ENCODE measurements at places on chromosomes 3 and 15.

GRCh38 chr3:36678216-36679013, 85.9 kb downstream of the DCLK3 start:
- no peak for DNase-seq

GRCh38 chr3:155960060-155960459, 89.6 kb downstream of the GMPS start:
- no peak for DNase-seq

- DNase-seq = no peak
Measured at GRCh38 chr3:58952128-58952917, 97.5 kb downstream of the CFAP20DC start.

GRCh38 chr3:153356908-153357307, 194.9 kb downstream of the RAP2B start:
- DNase-seq = no peak

DNA sequence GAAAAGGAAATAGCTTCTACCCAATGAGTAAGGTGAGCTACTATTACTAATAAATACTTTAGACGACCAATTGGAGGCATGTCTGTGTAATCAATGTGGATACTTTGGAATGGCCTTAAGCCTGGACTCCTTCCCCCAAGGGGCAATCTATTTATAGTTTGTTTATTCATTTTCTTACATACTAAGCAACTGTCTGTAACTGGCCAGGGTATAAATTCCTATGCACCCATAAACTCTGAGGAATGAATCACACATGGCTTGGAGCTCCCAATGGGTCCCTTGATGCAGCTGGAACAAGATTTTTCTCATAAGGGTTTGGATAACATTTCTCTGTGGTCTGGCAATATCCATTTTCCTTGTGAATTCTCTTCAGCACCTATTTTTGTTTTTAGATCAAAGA, 506.8 kb downstream of the EDEM1 start:
- no peak for DNase-seq

DNA sequence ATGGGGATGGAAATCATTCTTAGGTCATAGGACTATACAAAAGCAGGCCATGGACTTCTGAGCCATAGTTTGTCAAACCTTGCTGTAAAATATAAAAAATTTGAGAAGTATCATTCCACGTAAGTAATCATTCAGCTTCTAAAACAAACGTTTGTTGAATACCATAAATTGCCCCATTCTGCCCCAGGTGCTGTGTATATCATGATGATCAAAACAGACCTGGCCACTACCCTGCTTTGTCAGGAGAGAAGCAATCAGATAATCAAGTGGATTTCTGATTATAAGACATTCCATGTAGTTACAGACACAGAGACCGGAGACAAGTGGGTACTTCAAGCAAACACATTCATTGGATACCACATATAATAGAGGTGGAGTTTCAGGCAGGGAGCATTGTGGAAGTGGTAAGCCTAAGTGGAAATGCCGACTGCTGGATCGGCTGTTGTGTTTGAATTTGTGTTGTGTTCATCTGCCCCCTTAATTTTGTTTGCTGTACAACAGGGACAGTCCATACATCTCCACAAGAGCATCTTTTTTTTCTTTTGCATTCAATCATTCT, 61.7 kb downstream of the TGFBR2 start:
- no peak for DNase-seq

GRCh38 chr3:138219255-138219654, 32.2 kb downstream of the ARMC8 start:
- peak; percentile 31 for DNase-seq

- DNase-seq = peak; percentile 32
Measured at GRCh38 chr15:52567871-52568600, 794 bp downstream of the ARPP19 start.

- no peak for DNase-seq
Measured at GRCh38 chr15:65743637-65744252, 48.3 kb downstream of the DENND4A start.

DNA sequence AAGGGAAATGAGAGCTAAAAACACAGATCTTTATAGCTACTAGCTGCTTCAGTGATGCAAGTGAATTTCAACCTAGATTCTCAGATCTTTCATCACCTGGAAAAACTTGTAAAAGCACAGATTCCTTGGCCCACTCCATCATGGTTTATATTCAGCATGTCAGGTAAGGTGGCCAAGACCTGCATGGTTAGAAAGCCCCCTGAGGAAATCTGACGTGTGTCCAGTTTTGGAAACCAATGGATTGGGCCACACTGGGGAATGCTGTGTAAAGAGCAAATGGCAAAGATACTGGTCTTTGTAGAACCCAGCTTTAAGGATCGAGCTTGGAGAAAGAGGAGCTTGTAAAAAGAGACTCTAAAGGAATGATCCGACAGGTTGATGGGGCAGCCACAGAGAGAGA, 397.0 kb upstream of the ARRDC4 start:
- DNase-seq = no peak

- no peak for DNase-seq
Measured at GRCh38 chr3:65483011-65483410, 555.7 kb downstream of the MAGI1 start.

DNA sequence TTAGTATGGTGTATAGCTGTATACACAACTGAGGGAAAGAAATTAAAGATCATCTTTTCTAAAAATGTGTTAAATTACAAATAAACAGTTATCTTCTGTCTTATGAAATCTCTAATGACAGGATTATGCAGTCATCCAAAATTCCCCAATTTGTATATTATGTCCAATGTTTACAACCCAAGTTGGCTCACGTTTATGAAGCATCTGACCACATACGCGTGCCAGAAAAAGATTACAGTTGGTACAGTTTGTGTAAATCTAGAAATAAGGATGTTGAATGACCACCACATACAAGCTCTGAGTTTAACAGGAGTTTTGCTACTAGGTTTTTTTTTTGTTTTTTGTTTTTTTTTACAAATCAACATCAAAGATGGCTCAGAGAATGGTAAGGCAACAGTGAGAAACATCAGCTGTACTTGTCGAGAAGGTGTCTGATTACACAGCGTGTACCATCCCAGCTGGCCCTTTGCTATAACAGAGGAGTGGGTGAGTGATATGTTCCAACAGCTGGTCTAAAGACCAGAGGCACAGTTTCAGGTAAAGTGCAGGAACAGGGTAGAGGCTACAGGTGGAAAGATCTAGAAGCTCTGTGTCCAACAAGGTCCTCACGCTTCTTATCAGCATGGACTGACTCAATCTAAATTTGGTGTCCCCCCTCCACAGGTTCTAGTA, 47.1 kb downstream of the USF3 start:
- no peak for DNase-seq

GRCh38 chr3:87073496-87074145, 82.7 kb upstream of the VGLL3 start:
- no peak for DNase-seq

DNA sequence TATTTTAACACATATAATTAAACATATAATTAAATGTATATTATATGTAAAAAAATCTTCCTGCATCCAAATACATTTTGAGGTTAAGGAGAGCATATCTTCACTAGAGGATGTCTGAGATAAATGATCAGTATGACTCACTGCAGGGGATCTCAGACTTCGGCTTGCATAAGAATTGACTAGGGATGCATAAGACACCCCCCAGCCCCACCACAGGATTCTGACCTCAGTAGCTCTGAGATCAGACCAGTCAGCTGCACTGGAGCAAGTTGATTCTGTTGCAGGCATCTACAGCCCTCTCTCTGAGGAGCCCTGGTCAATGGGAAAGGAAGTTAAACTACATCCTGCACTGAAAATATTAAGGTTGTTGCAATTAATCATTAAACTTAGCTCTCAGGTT, 29.0 kb upstream of the TBC1D21 start:
- DNase-seq = no peak

DNA sequence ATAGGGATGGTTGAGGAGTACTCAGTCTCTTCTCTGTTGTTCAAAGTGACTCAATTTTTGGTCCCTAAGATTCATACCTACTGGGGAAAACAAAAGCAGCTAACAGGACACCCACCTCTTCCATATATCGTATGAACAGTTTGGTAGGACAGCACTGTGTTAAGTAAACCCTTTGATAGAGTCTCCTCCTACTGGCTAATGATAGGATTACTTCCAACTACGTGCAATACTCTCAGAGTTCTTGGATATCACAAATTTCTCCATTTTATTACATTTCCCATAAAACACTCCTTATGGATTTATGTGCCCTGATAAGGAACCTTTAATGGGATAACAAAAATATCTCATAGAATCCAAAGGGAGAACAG, 200.2 kb upstream of the GOLGA6L4 start:
- DNase-seq = no peak

GRCh38 chr3:4062621-4063020, 240.5 kb upstream of the SETMAR start:
- DNase-seq = no peak

GRCh38 chr3:66419036-66419435, 81.8 kb downstream of the LRIG1 start:
- DNase-seq = no peak

GRCh38 chr15:50162969-50163718, 18.9 kb upstream of the SLC27A2 start:
- no peak for DNase-seq

GRCh38 chr15:74172701-74173379, 670 bp upstream of the ISLR start:
- no peak for DNase-seq

- DNase-seq = no peak
Measured at GRCh38 chr3:126028096-126028495, 55.8 kb downstream of the SLC41A3 start.

DNA sequence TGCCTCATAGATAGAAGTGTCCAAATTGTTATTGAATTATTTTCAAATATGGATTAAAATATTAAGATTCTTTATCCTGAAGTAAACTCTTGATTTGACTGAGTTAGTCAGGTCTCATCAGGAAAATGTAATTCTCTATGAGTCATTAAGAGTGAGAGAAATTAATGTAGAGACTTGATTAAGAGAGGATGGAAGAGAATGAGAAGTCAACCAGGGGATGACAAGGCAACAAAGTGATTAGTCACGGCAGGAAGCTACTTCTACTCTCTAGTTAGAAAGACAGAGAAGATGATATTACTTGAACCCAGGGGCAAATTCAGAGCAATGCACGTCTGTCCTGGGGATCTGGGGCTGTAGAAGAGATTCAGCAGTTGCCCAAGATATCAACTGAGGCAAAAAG, 202.5 kb downstream of the LSAMP start:
- no peak for DNase-seq

- DNase-seq = no peak
Measured at GRCh38 chr3:88930611-88931010, 176.8 kb upstream of the EPHA3 start.

DNA sequence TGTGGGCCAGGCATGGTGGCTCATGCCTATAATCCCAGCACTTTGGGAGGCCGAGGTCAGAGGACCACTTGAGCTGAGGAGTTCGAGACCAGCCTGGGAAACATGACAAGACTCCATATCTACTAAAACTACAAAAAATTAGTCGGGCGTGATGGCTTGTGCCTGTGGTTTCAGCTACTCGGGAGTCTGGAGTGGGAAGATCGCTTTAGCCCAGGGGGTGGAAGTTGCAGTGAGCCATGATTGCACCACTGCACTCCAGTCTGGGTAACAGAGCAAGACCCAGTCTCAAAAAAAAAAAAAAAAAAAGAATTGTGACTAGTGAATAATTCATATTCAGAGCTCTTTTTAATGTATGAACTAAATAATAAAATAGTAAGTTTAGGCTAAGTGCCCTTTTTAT, 87.8 kb upstream of the TSEN2 start:
- DNase-seq = no peak

- DNase-seq = no peak
Measured at GRCh38 chr15:29457729-29458128, 188.1 kb upstream of the NSMCE3 start.

- DNase-seq = no peak
Measured at GRCh38 chr15:42146551-42147430, 9.6 kb downstream of the PLA2G4F start.

GRCh38 chr15:47551079-47551478, 166.2 kb upstream of the SEMA6D start:
- DNase-seq = no peak

- DNase-seq = no peak
Measured at GRCh38 chr3:52527732-52528585, 5.7 kb downstream of the NT5DC2 start.

DNA sequence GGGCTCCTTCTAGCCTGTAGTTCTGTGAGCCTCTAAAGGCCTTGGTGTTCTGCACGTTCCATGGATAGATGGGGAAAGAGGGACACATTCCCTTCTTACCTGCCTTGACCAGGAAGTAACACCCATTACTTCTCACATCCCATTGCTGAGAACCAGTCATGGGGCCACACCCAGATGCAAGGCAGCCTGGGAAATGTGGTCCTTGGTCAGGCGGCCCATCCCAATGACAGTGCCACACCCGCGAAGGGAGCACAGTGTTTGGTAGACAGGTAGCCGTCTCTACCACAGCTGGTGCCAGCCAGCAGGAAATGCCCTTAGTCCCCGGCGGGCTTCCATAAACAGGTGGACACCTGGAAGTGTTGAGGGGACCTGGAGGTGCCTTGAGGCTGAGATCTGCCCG, 23.2 kb upstream of the LCTL start:
- DNase-seq = no peak

DNA sequence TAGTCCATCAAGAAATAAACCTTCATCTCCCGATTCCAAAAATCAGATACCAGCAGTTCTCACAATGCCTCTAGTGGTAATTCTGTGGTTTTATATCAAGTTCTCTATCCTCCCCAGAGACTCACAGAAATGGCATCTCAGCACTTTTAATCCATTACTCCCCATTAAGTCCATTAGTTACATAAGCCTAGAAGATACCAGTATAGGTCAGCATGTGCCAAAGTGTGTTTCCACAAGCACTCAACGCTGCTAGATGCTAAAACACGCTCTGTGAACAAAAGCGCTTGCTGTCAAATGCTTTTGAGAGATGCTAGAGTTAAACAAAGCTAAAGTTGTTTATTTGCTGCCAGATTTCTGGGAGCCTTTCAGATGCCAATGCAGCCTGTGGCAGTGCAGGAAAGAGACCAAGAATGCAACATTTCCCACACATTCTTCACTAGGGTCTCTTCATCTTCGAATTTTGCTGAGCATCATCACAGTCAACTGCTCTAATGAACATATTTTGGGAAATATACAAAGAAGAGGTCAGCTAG, 918.8 kb upstream of the CFAP20DC start:
- no peak for DNase-seq

GRCh38 chr3:72460205-72461174, 387.8 kb downstream of the SHQ1 start:
- DNase-seq = no peak

- no peak for DNase-seq
Measured at GRCh38 chr3:49511639-49512038, 41.6 kb downstream of the DAG1 start.

GRCh38 chr15:57343048-57343447, 33.3 kb upstream of the CGNL1 start:
- no peak for DNase-seq

- DNase-seq = no peak
Measured at GRCh38 chr3:36653095-36653494, 111.3 kb downstream of the DCLK3 start.

DNA sequence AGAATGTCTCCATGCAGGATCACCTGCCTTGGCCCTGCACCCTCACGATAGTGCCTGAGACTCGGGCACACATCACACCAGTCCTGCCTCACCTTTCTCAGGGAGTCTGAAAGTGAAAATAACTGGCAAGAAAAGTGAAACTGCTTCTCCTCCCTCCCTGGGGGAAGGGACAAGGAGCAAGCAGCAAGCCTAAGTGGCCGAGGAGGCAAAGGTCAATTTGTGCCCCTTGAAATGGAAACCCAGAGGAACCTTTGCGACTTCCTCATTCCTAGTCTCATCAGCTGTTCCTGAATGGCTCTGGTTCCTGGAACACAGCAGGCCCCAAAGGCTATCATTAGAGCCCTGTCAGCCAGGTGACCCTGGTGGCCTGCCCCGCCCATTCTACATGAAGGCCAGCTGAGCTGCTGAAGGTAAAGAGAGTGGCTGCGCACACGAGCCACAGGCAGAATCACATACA, 28.0 kb upstream of the SLCO2A1 start:
- DNase-seq = no peak

Measured in activated CD4-positive, alpha-beta T cell treated with anti-CD3 and anti-CD28 coated beads, Interleukin-2, Interleukin-4, amounts not matched to agents 100 ng/mL and 50 ng/mL, durations not matched to agents 16 hours and 8 hours (primary cell).